SIG-M5 (cell line): ENCODE measurements at places on chromosomes 3 and 15.

DNA sequence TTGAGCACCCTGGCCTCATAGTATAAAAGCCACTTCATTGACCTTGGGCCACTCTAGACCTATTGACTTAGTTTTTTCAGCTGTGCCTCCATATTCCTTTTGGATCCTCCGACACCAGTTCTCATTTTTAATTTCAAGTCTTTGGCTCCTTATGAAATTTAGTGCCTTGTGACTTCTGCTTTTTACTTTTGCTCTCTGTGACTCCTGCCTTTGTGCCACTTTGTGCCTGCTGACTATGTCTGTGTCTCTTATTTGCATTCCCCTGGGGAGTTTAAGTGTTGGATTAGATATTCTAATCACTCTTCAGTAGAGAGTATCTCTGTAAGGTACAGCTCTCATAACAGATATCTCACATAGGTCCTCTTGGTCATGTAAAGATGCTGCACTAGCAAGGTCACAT, 39.6 kb upstream of the GPR149 start:
- DNase-seq: no peak

DNA sequence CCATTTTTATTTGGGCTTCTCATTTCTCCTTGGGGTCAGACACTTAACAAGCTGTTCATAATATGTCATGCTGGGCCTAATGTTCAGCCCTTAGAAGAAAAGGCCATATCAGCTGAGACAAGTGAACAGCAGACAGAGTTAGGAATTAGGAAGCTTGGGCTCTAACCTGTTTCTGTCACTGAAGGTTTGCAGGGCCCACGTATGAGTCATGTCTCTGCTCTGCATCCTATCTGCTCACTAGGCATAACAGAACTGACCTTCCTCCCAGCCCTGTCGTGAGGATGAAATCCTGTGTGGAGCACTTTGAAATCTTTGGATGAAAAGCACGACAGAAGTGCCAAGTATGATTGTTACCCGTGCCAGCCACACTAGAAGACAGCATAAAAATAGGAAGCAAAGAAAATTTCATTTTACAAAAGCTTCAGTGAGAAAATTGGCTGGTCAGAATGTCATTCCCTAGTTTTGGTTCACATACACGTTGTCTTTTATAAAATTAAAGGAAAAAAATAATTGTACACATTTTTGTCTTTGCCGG, 26.5 kb upstream of the CD47 start:
- no peak for DNase-seq

DNA sequence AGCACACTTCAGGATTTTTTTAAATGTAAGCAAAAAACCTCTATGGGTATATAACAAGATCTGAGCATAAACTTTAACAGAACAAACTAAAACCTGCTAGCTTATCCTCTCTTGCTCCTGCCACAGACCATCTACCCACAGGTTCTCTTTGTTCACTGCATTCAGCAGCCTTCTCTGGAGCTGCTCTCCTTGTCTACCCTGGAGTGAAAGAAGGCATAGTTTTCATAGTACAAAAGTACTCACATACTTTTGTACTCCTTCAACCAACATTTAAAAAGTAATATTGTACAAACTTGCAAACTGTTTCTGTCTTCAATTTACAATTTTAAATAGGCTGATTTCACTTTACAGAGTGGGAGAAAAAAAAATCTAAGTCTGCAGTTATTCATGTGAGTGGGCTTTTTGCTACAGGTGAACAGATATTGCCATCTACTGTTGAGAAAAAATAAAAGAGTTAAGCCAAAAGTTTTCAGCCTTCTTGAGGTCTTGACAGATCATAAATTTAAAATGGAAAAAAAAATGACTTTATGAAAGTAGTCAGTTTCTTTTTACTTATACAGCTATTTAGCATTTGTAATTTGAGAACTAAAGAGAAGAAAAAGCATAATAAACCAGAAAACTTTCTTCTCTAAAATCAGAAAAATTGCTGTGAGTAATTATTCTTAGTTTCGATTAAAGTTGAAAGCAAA, 20.4 kb downstream of the TERC start:
- no peak for DNase-seq

DNA sequence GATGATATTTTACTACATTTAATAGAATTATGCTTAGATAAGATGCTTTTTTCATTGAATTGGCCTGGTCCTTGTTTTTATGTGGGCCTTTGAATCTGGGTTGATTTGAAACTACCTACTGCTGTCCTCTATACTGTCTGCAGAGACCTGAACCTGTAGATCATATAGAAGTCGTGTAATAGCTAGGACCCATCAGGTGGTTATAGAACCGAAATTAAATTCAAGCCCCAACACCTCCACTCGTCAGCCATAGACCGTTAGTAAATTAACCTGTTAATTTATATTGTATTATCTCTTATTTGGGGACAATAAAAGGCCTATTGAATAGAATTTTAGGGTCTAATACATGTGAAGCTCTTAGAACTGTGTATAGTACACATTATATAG, 108.4 kb downstream of the MBNL1 start:
- no peak for DNase-seq

DNA sequence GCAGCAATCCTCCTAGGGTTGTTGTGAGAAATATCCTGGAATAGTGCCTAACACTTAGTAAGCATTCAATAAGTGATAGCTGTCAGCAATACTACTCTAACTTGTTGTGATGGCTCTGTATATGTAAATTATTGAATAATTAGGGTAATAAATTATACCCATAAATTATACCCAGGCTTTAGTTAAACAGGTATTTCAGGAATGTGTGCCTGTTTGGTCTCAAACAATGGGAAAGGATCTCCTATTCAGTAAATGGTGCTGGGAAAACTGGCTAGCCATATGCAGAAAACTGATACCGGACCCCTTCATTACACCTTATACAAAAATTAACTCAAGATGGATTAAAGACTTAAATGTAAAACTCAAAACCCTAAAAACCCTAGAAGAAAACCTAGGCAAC, 14.8 kb upstream of the ARNT2 start:
- no peak for DNase-seq

GRCh38 chr3:76954412-76954811, 85.5 kb upstream of the ROBO2 start:
- no peak for DNase-seq

DNA sequence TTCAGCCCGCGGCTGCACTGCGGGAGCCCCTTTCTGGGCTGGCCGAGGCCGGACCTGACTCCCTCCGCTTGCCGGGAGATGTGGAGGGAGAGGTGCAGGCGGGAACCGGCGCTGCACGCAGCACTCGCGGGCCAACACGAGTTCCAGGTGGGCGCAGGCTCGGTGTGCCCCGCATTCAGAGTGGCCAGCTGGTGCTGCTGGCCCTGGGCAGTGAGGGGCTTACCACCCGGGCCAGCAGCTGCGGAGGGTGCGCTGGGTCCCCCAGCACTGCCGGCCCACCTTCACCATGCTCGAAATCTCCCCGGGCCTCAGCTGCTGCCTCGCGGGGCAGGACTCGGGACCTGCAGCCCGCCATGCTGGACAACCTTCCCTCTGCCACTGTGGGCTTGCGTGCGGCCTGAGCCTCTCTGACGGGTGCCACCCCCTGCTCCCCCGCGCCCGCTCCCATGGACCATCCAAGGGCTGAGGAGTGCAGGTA, 733.5 kb upstream of the CCDC54 start:
- no peak for DNase-seq

DNA sequence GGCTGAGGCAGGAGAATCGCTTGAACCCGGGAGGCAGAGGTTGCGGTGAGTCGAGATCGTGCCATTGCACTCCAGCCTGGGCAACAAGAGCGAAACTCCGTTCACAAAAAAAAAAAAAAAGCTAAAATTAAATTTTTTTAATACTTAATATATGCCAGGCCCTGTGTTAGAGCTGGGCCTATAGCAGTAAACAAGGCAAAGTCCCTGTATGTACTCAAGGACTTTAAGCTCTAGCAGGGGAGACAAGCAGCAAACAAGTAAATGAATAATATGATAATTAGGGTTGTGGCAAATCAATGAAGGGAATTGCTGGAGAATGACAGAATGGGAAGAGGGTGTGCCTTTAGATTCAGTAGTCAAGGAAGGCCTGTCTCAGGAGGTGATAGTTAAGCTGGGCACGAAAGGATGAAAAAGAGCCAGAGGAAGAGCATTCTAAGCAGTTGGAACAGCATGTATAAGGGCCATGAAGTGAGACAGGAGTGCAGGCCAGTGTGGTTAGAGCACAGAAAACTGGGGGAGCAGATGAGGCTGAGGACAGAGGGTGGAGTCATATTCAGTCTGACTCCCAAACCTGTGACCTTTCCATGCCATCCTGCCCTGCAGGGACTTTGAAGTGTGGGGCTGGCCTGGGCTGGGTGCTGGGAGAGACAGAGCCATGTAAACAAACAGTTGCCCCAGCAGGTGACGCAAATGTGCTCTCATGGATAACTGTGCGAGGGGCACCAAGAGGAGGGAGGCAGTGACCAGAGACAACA, 6.6 kb upstream of the RAF1 start:
- DNase-seq: no peak

DNA sequence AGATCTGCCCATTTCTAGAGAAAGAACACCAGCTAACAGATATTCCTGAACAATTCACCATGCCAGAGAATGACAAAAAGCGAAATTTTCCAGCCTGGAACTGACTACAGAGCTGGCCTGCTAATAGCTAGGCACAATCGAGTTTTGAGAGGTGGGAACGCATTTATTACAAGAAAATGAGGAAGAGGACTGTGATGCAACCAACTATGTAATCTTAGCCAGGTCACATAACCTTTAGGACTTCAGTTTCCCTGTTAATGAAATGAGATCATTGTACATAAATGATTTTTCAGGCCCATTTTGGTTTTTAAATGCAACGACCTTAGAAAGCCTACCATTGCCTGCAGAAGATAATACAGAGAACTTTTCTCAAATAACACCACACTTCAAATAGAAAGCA, 72.1 kb upstream of the SETMAR start:
- DNase-seq: no peak

DNA sequence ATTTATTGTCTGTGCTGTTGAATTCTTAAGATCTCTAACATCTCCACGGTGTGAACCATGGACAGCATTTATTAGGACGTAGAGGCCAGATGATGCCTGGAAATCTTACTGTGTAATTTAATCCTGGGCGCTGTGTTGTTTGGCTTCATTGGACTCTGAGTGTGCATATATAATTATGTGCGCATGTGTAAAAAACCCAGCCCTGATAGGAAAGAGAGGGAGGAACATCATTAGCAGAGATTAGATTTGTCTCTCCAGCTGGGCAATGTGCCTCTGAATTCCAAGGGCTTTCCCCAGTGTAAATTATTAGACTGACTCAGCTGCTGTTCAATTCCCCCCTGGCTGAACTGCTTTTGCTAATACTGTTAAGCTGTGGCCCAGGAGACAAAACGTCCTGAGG, 39.6 kb downstream of the MAP3K13 start:
- DNase-seq: no peak

DNA sequence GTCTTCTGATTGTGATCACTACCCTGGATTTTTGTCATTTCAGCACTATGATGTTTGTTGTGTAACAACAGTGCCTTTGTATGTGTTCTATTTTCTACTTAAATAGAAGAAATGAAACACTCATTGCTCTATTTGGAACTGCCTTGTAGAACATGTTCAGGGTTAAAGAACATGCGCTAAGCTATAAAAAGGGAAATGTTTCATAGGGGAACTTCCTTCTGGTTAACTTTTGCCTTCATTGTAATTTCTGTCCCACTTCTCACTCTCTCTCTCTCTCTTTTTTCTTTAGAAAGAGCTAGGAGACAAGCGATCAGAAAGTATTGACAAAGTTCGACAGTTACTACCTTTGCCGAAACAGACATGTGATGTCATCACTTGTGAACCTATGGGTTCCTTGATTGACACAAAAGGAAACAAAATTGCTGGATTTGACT, at the start of gene P2RY12:
P2RY12 (minus strand) TSS at position 13 of the 434 bp plus-strand sequence. CDS start 45,908 bp downstream, outside the sequence.
- peak; percentile 64 for DNase-seq

GRCh38 chr3:37689645-37690356, 171.9 kb upstream of the CTDSPL start:
- DNase-seq: no peak

- DNase-seq: no peak
Observed at GRCh38 chr3:10928961-10929471, 63.5 kb upstream of the SLC6A1 start.

- no peak for DNase-seq
Observed at GRCh38 chr3:101529816-101530685, 17.0 kb upstream of the SENP7 start.

DNA sequence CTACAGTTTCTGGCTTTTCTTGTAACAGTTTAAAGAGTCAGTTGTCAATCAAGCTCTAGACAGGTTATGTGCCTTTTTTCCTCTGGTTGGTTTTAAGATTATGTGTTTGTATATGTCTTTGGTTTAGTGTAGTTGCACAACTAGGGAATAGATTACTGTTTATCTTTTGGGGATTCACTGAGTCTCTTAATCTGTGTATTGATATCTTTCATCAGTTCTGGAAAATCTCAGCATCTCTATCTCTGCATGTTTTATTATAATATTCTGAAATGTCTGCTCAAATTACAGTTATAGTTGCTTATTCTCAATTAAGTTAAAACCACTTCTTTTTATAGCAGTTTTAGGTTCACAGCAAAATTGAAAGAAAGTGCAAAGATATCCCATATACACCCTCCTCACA, 14.3 kb downstream of the DUT start:
- no peak for DNase-seq

DNA sequence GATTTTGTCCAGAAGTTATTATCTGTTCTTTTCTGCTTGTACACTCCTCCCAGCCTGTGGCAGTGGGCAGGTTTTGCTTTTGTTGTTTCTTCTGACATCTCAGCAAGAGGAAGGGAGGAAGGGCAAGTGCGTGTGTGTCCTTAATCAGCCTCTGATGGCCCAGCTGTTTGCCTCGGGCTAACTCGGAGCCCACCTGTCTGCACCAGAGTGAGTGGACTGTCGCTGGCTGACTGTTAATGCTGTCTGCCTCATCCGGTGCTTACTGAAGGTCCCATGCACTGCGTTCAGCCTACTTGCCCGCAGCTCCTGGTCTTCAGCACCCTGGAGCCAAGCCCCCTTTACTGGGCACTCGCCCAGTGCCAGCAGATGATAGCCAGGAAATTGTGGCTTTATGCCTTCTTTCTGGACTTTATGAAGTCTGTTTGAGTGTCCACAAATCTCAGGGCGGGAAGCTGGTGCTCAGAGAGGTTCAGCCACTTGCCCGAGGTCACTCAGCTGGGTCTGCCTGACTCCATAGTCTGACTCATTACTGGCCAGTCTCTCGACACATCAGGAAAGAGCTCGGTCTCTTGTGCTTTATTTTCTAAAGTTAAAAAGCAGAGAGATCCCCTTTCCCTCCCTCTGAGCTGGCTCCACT, 89.5 kb downstream of the CHRNA7 start:
- no peak for DNase-seq

DNA sequence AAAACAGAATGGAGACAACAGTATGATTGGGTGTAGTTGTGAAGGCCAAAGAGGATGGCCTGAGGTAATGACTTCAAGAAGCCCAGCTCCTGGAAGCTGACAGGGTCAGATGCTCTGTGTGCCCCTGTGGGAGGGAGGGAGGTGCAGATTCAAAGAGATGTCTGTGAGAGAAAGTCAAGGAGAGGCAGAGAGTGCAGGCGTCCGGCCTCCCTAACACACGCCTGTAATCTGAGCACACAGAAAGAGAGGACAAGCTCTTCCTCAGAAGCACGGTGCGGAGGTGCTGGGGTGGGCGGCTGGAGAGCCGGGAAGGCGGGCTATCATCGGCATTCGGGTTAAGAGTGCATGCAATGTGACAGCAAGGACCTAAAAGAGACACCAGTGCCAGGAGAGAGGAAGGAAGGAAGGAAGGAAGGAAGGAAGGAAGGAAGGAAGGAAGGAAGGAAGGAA, 238.2 kb upstream of the HES1 start:
- no peak for DNase-seq

GRCh38 chr15:47484059-47484458, 233.2 kb upstream of the SEMA6D start:
- no peak for DNase-seq
